ENCODE measurements at places on chromosomes 4 and X.

- no peak for DNase-seq
These were observed 211.6 kb upstream of the TBL1X start for GRCh38 chrX:9253211-9253610.

DNA sequence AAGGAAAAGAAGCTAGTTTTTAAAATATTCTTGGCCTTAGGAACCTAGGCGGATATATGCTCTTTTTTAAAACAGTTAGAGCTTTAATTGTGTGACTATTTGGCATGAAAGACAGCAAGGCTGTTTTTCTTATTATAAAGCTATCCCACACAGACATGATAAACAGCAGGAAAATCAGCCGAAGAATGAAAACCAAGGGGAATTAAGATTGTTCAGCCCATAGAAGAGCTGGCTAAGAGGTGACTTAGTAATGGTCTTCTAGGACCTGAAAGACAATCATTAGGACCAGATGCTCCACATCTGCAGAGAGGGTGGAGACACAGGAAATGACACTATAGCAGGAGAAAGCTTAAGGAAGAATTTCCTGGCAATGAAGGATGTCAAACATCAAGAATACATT lies 171.4 kb upstream of the NRK start:
- no peak for DNase-seq

DNA sequence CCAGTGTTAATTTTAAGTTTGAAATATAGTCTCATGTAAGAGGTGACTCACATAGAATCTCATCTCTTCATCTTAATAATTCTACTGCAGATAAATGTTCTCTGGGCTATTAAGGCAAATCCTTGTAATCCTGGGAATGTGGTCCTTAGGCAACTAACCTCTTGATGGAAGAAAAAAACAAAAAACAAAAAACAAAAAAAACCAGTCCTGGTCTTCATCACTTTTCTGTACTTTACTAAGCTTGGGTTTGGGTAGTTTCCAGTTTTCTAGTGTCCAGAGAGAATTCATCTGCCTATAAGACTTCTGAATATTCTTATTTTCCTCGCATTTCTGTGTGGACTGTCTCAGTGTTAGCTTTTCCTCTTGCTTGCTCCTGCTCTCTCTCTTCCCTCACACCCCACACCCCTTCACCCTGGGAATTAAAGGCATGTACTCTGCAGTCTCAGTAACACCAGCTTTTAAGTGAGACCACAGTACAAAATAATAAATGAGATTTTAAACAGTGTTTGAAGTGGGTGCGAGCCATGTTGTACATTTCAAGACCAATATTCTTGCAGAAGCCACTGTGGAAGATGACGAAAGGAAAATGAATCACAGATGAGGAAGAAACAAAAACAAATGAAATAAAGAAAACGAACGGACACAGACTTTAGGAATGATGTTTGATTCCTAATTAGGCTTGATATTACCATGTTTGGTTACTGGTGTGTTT lies 51.7 kb downstream of the HAND2 start:
- no peak for DNase-seq

DNA sequence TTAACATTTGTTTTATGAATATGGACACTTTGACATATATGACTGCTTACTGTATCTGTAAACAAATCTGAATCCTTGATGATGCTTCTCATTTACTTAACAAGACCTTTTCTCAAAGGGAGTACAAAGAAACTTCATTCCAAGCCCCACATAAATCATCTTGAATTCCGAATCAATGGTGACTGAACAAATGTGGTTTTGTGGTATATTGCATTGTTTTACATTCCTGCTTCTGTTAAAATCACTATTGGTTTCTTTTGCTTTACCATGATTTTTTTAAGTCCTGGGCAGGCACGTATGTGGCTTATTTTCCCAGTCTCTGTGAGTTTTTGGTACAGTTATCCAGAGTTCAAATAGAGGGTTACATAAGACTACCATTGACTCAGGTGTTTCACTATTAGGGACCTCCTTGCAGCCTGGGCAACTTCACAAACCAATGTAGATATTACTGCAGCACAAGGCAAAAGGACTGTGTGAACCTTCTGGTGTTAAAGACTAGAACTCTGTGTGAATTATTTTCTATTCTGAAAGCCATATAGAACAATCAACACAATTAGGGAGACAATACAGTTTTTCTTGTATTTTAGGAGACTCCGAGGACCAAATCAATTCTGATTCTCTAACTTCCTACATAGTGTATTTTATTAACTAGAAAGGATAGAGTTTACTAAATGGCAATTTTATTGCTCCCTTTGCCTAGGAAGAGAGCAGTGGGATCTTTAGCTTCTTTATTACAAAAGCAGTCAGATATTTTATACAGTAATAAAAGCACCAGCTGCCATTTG lies 196.4 kb downstream of the GALNTL6 start:
- DNase-seq = no peak

DNA sequence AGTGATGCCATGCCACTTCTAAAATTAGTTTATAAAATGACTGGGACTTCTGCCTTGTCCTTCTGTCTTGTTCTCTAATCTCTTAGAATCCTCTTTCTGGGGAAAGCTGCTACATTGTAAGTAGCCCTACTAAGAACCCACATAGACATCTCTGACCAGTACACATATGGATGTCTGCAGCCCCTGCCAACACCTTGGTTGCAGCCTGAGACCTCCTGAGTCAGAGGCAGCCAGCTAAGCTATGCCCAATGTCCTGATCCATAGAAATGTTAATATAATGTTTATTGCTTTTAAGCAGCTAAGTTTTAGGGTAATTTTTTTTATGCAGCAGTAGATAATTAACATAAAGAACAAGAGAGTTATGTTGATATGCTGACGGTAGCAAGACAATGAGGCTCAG lies 1029.5 kb upstream of the INTU start:
- DNase-seq = no peak

DNA sequence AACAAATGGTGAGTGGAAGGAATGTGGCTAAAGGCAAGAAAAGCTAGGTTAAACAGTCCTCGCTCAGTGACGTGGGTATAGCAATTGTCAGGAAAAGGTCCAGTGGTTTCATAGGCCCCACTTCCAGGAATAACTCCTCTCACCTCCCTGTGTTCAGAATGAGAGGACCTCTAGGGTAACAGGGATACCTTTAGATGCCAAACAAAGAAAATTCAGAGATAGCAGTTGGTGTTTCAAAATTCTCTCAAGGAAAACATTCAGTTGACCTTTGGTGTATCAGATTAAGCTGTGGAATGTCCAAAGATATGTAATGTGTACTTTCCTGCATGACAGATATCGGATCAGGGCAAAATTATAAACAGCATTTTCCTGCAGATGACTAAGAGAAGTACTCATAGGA lies 155.9 kb downstream of the ARHGAP6 start:
- DNase-seq = no peak

GRCh38 chr4:77728420-77728819 lies 90.7 kb downstream of the CNOT6L start:
- DNase-seq = no peak

DNA sequence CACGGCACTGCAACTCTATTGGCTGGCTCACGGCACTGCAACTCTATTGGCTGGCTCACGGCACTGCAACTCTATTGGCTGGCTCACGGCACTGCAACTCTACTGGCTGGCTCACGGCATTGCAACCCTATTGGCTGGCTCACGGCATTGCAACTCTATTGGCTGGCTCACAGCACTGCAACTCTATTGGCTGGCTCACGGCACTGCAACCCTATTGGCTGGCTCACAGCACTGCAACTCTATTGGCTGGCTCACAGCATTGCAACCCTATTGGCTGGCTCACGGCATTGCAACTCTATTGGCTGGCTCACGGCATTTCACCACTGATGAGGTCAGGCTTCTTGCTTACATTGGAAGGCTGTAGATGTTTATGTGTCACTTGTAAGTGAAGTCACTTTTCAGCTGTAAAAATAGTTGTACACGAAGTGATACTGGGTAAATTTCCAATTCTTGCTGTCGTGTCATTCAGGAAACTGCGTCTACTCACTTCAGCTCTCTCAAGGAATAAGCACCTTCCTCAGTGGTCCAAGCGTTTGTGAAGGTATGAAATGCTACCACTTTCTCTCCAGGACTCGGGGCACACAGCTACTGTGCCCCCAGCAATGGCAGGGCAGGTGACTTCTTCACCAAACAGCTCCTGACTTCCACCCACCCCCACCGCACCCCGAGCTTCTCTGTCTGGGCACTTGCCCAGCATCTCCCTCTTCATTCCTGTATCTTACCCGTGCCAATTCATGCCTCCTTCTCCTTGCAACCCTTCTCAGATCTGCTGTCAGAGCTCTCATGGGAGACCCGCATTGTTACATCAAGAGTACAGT lies 141.3 kb downstream of the AFAP1 start:
- no peak for DNase-seq

- peak; percentile 70 for DNase-seq
These were observed 807 bp downstream of the SEL1L3 start for GRCh38 chr4:25861951-25862410.

DNA sequence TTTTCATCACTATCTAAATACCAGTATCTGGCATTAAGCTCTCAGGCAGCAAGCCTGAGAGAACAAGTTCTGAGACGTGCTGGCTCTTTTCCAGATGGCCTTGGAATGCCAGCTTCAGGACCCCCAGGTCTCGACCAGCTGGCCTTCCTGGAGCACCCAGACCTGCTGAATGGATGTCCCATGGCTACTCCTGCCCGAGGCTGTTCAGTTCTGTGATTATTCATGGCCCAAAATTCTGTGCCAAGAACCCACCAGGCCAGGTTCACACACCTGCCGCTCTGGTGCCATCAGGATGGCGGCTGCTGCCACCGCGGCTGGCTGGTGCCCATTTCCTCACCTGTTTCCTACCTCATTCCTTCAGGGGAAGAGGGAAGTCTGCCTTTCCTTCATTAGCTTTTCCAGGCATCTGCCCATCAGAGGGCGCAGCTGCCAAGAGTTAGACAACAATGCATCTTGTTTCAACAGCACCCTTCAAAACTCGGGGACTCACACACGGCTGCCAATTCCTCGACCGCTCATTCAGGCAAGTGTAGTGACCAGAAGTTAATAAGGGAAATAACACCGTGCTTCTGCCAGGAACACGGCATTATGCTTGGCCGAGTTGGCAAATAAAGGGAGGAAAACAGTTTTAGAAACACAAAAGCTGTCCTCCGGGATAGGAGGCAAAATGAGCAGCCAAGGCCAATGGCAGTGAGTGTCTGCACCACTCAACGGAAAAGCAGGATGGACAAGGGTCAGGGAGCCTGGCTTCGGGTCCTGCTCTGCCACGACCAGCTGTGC lies 173.8 kb downstream of the NSUN7 start:
- no peak for DNase-seq

- DNase-seq = peak; percentile 89
These were observed 139.4 kb downstream of the EVC2 start for GRCh38 chr4:5568931-5569330.

DNA sequence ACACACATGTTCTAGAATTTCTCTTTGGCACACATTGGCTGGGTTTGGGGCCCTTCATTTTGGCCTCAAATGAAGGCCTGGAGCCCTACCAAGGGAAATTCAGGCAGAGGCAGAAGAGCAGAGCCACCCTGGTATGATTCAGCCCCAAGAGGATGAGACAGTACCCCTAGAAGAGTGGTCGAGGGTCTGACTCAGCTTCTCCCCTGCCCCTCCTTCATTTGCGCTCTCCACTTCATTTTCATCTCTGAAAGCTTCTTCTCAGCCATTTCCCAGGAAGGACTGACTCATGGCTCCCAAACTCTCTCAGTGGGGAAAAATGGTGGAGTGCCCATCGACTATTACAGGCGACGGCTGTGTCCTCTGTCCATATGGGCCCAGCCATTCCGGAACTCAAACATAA lies 43.5 kb downstream of the MAMLD1 start:
- DNase-seq = no peak

- no peak for DNase-seq
These were observed 318.3 kb upstream of the SLC7A11 start for GRCh38 chr4:138560448-138560847.

DNA sequence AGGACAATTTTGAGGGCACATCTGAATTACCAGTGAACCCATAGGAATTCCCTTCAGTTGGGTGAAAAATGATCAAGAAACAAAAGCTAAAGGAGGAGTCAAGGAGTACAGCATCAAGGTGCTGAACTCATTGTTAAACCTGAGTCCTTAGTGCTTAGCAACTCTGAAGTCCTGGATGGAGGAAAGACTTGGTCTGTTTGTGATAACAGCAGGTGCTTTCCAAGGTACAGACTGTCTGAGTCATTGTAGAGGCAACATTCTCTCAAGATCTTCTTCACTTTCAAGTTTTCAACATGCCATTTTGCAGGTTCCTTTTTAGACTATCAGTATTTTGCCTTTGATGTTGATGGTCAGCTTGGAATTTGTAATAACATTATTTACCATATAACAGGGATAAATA lies 293.9 kb downstream of the AFF2 start:
- DNase-seq = no peak

DNA sequence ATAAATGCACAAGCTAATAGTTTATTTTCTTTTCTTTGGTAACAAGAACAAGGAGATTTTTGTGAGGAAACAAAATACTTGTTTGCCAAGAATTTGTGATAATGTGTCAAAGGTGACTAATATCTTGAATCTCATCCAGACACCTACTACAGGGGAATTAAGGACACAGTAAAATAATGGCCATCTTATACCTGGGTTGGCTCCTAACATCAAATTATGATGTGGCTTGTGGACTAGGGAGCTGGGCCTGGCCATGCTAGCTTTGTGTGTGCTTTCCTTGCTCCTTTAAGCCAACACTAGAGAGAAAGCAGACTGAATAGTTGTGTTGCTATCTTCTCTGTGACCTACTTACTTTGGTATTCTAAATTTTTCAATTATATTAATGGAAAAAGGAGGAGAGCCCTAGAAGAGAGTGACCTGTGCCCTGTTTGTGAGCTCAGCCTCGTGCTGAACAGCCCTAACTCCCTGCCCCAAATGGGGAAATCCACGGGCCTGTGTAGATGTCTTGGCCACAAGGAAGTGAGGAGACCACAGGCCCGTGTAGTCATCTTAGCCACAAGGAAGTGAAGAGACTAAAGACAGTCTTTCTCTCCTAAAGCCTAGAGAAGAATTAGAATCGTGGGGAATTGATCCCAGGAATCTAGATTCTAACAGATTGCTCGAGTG lies 23.3 kb downstream of the ARHGAP24 start:
- no peak for DNase-seq

DNA sequence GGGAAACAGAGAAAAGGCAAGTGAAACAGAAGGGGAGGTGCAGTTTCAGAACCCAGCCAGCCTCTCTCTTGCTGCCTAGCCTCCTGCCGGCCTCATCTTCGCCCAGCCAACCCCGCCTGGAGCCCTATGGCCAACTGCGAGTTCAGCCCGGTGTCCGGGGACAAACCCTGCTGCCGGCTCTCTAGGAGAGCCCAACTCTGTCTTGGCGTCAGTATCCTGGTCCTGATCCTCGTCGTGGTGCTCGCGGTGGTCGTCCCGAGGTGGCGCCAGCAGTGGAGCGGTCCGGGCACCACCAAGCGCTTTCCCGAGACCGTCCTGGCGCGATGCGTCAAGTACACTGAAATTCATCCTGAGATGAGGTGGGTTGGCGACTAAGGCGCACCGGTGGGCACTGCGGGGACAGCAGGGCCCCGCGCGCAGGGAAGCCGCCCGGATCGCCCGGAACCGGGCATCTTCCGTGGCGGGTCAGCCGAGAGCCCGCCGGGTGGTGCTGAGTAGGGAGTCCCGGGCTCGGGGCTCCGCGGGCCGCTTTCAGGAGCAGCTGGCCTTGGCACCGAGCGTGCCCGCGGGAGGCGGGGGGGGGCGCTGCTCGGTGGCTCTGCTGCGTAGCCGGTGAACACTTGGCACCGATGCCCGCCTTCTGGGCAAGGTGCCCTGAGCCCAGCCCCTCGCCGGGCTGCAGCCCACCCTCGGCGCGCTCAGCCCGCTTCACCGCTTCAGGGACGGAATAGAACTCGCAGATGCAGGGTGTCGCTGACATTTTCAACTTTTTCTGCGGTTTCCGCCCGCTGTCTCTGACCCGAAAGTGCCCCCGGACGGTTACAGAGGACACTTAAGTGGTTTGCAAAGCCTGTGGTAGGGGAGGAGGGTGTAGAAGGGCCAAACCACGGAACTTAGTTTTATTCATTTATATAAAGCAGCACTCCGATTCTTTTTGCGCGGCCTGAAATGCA lies at the start of gene CD38:
Gene CD38, plus strand, starts transcription at position 40 of the 953 bp plus-strand sequence. Its CDS starts 87 bp downstream, at position 127.
- no peak for DNase-seq
